Ascending aorta (tissue), 2 donors: ENCODE measurements at places on chromosomes 7 and 10. TPM values are rescaled to one million over a fixed set of nuclear protein-coding genes. Genes with fewer than 3 reads are reported as not detected.

The FAM25G gene
- not detected for total RNA-seq

The TMEM176A gene
- 31.5 TPM for total RNA-seq

The FANK1 gene
- not detected for total RNA-seq

DNA sequence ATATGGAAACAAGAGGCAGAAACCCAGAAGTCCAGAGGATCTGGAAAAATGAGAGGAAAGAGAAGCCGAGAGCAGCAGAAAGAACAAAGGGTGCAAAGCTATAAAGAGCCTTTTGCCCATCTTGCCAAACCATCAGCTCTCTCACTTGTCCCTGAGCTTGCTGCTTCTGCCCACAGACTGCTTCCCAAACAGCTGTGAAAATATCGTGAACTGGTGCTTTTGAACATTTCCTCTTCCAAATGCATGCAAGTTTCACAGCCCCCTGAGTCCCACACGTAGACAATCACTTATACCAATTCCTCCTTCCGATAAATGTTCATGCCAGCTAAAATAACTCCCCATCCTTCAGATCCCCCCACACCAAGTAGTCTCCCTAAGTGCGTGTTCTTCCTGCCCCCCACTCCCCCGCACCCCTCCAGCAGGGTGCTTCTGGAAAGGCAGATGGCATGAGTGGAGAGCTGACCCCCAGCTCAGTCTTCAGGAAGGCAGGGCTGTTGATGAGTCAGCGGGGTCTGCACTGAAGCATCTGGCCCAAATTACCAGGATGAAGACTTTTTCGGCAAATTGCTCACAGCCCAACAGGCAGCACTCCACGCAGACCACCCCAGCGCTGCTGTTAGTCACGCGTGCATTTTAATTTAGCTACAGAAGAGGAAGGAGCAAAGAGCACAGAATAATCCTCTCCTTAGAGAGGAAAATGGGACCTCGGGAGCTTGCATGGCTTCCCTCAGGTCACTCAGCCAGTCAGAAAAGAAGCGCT, 76.1 kb upstream of the KCNMA1 start:
- H3K36me3 ChIP-seq, result no peaks in the 10 kb centered on the region

GRCh38 chr10:34016576-34016975, 682.1 kb upstream of the NRP1 start:
- no peak overlapping the region for H3K4me3 ChIP-seq
- H3K36me3 ChIP-seq, result no peaks in the 10 kb centered on the region
- H3K4me1 ChIP-seq, result no peaks in the 10 kb centered on the region
- no peaks in the 10 kb centered on the region for H3K27me3 ChIP-seq
- no peak for DNase-seq
- no peak overlapping the region for H3K27ac ChIP-seq

The WIPF3 gene
- 4.6 TPM for total RNA-seq

- H3K4me3 ChIP-seq, result no peak overlapping the region
- no peaks in the 10 kb centered on the region for H3K36me3 ChIP-seq
- DNase-seq, result no peak
- no peaks in the 10 kb centered on the region for H3K27me3 ChIP-seq
Observed at GRCh38 chr7:141325275-141325674, 225.9 kb upstream of the AGK start.

DNA sequence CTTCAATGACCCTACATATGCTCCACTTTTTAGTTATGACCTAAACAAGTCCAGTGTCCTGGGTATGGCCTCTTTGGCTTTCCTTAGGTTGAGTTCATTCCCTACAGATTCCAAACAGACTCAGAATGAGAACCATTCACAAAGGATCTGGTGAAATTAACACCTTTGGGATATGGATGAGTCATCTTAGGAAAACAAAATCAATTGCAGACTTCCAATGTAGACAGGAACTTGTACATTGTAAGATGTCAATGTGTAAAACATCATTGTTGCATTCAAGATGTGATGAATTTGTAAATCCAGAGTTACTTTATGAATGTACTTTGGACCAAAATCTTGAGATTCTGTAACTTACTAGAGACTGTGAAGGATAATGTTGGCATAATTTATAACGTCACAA, 43.4 kb upstream of the HECTD2 start:
- H3K4me1 ChIP-seq, result no peaks in the 10 kb centered on the region
- H3K36me3 ChIP-seq, result no peaks in the 10 kb centered on the region
- H3K4me3 ChIP-seq, result no peak overlapping the region
- H3K27ac ChIP-seq, result no peak overlapping the region
- DNase-seq, result no peak

The ACTA2 gene
- total RNA-seq, result 5,316 TPM
